ENCODE measurements at places on chromosomes 2 and 18.

- DNase-seq = no peak
These were observed 231.9 kb downstream of the PLCL1 start for GRCh38 chr2:198036029-198036879.

- no peak for DNase-seq
These were observed 3.4 kb upstream of the BCL11A start for GRCh38 chr2:60556576-60557485.

DNA sequence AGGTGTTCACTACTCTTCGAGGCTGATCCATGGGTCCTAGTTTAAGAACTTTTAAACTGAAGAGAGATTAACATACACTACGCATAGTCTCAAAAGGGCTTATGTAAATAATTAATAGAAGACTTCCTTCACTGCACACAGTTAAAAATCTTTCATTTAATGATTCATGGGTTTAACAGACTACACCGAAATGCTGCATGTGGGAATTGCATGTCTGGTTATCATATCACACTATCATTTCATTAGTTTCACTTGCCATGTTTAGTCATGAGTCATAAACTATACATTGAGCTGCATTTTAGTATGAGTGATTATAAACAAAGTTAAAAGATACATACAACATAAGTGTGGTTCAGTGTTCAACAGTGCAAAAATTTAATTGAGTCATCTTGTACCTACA, 31.2 kb downstream of the GLS start:
- DNase-seq = no peak

- DNase-seq = no peak
These were observed 426.1 kb upstream of the FAM98A start for GRCh38 chr2:34025196-34025595.

DNA sequence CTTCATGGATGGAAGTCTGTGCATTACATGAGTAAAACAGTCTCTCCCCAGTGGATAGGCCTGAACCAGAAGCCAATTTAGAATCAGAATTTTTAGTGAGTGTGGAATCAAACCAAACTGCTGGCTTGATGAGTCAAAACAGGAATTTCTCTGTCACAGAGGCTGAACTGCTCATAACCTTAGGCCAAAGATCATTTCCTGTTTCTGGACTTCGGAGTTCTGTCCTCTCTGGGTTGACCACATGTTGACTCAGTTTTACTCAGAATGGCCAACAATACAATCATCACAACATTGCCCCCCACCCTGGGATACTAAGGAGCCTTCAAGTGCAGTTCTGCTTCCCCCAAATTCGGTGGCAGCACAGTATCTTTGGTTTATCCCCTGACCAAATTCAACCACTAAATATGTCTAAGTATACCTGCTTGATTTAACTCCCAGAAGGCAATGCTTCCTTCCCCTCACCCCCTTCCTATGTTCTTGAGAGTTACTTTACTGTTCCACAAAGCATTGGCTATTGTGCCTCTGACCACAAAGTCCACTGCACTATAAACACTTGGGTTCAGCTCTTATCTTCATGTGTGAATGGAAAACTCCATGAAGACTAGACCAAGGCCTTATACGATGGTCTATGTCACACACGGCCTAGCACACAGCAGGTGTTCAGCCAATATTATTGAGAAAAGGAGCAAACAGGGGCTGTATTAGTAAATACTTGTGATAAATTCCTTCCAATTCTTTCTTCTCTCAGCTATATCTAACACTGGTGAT, 67.8 kb downstream of the NXPH2 start:
- no peak for DNase-seq

DNA sequence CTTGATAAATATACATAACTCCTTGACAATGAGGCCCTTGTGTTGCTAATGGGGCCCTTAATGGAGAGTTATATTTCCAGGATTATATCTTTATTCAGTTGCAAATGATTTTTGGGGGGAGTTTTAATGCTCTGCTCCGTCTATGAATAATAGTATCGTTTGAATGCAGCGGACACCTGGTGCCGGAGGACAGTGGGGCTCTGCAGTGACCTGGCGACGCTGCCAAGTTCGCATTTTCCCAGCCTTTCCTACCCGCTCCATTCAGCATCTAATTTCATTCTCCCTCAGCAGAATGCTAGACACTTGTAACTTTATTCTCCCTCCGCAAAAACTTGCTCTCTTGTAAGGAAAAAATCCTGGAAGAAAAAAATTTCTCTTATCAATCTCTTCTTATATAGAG, 257.6 kb upstream of the SALL3 start:
- DNase-seq = no peak

DNA sequence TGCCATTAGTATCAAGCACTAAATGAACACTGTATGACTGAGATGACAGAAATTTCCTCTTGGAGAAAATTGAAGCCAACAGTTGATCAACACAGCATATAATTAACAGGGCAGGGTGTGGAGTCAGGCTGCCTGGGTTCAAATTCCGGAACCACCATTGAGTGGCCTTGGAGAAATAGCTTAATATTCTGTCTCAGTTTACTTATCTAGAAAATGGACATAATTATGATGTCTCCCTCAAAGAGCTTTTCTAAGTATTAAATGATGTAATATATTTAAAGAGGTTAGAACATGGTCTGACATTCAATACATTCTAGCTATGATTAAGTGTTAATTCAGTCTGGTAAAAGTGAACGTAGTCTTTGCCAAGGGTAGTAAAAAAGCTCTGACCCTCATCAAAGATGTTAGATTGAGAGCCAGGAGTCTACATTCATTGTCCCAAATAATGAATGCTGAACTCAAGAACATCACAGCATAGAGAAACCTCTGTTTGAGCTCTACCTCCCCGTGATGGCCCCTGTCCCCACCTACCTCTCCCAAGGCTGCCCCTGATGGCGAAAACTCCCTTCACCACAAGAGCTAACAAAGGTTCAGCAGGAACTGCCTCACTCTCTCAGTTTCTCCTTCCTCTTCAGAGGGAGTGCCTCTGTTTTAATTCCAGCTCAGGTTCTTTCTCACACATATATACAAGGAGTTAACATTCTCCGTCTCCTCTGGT, 2.7 kb upstream of the VWA3B start:
- DNase-seq = no peak

GRCh38 chr2:172914341-172915008, 161.2 kb upstream of the MAP3K20 start:
- no peak for DNase-seq

GRCh38 chr2:234789556-234790325, 162.1 kb upstream of the SH3BP4 start:
- no peak for DNase-seq

- DNase-seq = no peak
These were observed 1400.7 kb upstream of the ACVR2A start for GRCh38 chr2:146444085-146444484.

GRCh38 chr2:60873381-60873780, 8.0 kb upstream of the REL start:
- DNase-seq = no peak

- no peak for DNase-seq
These were observed 56.9 kb upstream of the CCDC141 start for GRCh38 chr2:179106676-179107428.

DNA sequence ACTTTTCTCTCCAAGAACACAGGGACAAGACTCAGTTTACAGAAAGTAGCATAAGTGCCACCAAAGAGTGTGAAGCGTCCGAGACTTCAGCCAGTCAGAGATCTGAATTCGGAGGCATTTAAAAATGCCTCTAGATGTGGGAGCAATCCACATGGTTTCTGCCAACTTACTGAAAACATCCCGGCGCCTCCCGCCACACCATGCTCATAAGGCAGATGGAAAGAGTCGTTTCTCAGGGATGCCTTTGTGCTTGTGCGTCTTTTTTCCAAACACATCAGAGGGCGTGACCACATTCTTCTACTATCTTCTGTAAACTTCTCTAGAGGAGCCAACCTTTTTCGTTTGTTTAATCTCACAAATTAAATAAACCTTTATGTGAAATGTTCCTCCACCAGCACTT, 88.7 kb downstream of the NRP2 start:
- no peak for DNase-seq

- no peak for DNase-seq
These were observed 370 bp upstream of the ZNF804A start for GRCh38 chr2:184598002-184598315.

GRCh38 chr2:207767461-207768167, 2.1 kb downstream of the FZD5 start:
- DNase-seq = no peak

GRCh38 chr2:232666051-232666805, 30.9 kb upstream of the GIGYF2 start:
- no peak for DNase-seq

DNA sequence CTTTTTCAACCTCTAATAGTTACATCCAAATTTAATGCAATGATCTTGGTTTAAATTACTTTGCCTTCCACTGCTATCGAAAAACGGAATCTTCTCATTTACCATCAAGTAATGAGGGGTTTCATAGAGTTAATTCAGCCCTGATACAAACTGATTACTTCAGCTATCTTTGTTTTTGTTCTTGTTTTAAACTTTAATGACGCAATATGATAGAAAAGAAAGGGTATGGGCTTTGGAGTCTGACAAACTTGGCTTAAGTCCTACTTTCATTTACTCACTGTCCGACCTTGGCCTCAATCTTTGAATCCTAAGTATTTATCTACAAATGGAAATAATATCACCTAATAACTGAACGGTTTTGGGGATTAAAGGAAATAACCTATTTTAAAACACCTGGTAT, 16.1 kb downstream of the ADAM17 start:
- DNase-seq = no peak

DNA sequence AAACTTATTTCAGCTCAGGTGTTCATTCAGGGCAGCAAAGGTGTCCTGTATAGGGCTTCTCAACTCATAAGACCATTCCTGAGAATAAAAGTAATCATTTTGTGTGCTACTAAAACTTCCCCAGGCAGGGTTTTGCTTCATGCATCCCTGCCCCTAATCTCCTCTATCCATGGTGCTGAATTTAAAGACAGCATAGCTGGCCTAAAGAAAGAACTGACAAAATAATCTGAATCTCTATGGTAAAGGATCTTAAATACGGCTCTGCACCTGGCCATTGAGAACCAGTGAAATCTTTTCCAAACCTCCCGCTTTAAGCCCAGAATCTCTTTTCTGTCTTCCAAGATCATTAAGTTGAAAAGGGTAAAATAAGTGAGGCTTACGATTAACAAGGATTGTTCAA, 292.1 kb upstream of the KLHL29 start:
- no peak for DNase-seq

DNA sequence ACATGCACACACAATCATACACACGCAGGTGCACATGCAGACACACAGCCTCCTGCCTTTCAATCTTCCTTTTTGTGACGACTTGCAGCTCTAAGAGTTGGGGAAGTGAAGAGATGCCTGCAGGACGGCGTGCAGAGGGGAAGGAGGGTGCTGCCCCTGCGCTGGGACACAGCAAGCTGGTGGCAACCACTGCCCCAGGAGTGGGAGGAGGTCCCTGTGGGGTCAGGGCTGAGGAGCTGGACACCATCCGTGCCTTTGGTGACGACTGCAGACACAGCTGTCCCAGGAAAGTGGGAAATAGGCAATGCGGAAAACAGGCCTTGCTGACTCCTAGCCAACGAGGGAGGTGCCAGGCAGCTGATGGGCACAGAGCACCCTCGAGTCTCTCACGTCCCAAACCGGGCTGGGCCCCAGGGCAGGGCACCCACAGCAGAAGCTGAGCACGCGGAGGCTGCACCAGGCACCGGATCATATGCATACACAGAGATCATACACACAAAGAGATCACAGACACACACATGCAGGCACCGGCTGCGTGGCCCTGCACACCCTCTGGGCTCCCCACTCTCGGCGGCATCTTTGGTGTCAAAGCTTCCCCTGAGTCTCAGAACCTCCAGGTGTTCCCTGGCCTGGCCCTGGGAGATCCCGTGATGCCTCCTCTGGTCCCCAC, 146.1 kb downstream of the PXDN start:
- DNase-seq = no peak

DNA sequence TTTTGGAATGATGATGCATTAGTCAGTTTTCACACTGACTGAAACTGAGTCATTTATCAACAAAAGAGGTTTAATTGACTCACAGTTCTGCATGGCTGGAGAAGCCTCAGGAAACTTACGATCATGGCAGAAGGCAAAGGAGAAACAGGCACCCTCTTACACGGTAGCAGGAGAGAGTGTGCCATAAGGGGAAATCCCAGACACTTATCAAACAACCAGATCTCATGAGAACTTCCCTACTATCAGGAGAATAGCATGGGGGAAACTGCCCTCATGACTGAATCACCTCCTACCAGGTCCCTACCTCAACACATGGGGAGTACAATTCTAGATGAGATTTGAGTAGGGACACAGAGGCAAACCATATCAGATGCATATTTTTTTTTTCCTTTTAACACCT, 504.5 kb upstream of the VRK2 start:
- DNase-seq = no peak

DNA sequence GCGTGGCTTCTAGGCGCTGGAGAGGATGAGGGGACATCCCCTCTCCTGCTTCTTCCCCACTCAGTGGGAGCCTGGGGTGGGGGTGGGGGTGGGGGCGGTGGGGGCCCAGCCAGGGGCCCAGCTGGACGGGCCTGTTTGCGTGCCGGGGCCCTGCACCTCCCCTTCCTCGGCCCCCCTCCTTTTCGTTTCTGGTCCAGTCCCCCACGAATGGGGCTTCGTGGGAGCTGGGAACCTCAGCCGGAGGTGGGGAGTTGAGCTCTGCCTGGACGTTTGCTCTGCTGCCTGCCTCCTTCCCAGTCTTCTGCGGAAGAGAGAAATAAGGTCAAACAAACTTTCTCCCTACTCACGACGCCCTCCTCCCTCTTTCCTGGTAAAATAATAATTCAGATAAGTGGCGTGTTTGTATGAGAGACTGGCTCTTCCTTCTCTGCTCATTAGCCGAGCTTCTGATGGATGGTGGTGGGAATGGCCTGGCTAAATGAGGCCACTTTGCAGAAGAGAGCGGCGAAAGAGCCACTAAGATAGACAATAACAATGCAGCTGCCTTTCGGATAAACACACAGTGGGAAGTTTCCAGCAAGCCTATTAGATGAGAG, 782 bp downstream of the MTA3 start:
- DNase-seq = no peak

GRCh38 chr2:26756337-26756736, 7.7 kb upstream of the SLC35F6 start:
- DNase-seq = no peak

DNA sequence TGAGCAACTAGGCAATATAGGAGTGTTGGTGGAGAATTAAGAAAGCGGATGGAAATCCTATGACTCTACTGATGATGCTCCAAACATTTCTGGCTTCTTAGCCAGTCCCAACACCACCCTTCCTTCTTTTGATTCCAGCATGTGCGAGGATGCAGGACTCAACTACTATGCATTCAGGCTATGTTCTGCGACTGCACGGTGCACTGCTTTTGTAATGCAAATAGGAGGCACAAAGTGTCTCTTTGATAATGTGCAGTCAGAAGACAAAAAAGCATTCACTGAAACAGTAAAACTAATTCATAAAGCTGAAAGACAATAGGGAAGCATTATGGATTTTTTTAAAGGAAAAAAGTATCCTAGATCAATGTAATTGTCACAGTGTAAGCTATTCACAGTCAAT, 106.7 kb downstream of the MEIS1 start:
- DNase-seq = no peak

Data from cortex of kidney (tissue), 1 donor.